Stimulated activated CD4-positive, alpha-beta T cell treated with anti-CD3 and anti-CD28 coated beads, Interleukin-4, amount 100 ng/mL, for 4 hours (primary cell): ENCODE measurements at places on chromosomes 6 and 20.

GRCh38 chr20:43459022-43459942 lies 1.6 kb downstream of the SRSF6 start:
- DNase-seq: no peak

DNA sequence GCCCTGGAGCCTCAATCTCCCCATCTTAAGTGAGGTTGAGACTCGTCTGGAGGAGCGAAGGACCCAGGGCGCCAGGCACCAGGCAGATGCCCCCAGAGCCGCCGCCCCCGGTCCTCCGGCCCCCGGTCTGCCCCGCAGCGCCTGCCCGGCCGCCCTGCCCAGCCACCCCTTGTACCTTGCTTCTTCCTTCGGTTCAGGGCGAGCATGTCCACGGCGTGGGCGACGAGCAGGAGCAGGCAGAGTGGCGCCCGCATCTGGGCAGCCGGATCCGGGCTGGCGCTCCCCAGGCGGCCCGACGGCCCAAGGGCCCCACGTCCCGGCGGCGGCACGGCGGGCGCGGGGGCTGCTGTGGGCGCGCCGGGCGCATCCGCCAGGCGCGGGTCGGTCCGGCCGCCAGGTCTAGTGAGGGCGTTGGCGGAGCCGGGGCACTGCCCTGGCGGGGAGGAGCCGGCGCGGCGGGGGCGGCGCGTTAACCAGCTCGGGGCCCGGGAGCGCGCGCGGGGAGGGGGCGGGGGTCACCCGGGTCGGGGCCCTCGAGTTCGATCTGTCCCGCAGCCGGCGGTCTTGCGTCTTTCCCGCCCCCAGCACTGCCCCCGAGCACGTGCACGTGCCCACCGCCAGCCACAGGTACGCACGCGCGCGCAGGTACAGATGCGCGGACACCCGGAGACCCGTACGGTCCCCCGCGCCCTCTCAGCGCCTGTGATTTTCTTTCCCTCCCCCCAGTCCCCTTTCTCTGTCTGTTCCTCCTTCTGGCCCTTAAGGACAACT lies at the start of gene RSPO4:
Gene RSPO4, minus strand, starts transcription at position 401 of the 771 bp plus-strand sequence. Its CDS starts 147 bp downstream, at position 254.
- DNase-seq: no peak

- no peak for DNase-seq
Measured at GRCh38 chr20:63576311-63576710, 2.3 kb upstream of the HELZ2 start.

DNA sequence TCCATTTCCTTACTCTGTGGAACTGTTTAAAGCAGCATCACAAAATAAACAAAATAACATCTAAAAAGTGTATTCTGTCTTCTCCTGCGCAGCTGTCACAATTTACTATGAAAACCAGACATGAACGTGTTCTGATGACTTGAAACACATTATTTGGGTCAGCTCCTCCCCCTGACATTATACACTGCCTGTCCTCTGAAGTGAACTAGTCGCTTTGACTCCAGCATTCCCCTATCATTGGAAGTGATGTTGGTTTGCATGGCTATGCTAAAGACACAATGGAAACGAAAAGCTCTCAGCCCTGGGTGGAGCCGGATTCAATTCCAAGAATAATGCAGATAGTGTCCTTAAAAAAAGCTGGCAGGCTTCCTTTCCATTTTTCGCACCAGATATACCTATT lies 125.9 kb downstream of the FYN start:
- no peak for DNase-seq

- DNase-seq: no peak
Measured at GRCh38 chr6:30881392-30882203, 2.7 kb upstream of the DDR1 start.

DNA sequence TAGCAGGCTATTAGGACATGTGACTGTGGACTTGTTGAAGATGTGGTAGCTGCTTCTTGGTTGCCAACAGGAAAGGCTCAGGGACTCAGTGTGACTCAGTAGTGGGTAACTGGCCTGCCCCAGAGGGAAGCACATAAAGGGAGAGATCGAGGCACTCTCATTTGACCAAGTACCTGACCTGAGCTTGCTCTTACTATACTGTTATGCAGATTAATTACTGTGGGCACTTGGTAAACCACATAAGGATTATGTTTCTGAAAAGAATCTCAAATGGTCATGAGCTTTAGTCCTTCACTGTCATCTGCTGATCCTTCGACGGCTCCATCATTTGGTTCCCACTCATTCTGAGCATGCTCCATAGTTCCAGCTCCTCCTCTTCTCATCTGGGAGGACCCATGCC lies 48.2 kb upstream of the RPL7L1 start:
- DNase-seq: no peak

DNA sequence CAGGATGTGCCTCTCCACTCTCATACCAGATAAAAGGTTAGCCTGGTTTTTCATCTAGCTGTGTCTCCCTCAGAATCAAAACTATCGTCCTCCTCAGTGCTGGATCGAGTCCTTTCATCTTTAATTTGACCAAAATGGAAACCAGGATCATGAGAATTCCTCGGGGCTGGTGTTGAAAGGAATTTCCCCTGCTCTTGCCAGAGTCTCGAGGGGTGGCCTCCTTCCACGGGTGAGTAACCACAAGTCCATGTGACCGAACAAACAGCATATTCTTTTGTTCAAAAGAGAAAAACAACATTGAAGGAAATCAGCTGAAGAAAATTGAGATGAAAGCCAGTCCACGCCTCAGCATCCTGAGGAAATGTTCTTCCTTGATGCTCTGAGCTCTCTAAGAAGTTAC lies 165.9 kb upstream of the CDYL start:
- no peak for DNase-seq

DNA sequence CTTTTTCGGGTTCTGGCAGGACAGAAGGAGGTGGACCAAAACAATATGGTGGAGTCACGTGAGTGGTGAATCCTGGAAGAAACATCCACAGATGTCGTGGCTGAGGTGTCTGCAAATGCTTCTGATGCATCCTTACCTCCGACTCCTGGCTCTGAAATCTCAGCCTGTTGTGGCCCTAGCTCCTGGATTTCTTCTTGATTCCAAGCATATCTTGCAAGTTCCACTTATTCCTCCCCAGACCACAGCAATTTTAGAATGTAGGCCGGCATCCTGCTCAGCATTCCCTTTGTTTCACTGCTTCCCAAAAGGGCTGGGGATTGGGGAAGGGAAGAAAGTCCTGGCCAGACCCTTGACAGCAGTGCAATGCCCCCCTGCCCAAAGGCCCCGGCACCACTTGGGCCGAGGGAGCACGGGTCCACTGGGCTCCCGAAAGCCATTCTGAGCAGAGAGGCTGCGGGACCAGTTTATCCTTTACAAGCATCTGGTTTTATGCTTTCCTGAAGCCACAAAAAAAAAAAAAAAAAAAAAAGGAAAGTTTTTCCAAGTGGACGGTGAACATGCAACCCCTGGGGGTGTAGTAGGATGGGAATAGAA lies 200.9 kb upstream of the RNF24 start:
- no peak for DNase-seq

DNA sequence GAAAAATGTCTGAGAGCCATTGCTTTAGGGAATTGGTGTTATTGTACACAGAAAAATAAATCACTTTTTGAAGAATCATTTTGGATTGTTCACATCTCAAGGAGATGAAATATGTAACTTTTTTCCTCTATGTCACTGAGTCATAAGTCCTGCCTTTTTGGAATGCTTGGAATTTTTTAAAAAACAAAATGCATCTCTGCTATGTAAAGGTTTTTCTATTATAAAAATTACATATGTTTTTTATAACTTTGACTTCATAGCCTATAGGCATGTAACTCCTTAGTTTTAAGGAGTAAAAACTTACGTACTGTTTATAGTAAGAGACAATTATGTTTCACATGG lies 8.7 kb downstream of the RNF144B start:
- DNase-seq: no peak

- no peak for DNase-seq
Measured at GRCh38 chr6:163635731-163636364, 221.3 kb downstream of the QKI start.

GRCh38 chr20:40785346-40785745 lies 96.3 kb upstream of the MAFB start:
- no peak for DNase-seq

- no peak for DNase-seq
Measured at GRCh38 chr6:152836523-152836922, 85.9 kb downstream of the VIP start.

DNA sequence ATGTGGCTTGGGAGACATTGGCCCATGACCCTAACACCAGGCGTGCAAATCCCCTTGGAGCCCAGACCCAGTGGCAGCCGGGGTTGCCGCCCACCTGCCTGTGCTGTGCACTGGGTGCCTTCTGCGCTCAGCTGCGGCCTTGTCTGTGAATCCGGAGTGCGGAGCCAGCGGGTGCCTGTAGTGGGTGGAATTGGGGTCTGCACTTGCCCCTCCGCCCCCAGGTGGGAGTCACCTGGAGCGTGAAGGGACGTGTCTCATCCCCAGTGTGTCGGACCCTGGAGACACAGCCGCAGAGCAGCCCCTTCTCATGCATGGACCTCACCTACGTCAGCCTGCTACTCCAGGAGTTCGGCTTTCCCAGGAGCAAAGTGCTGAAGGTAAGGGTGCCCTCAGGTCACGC lies 22.9 kb upstream of the PYGB start:
- no peak for DNase-seq

DNA sequence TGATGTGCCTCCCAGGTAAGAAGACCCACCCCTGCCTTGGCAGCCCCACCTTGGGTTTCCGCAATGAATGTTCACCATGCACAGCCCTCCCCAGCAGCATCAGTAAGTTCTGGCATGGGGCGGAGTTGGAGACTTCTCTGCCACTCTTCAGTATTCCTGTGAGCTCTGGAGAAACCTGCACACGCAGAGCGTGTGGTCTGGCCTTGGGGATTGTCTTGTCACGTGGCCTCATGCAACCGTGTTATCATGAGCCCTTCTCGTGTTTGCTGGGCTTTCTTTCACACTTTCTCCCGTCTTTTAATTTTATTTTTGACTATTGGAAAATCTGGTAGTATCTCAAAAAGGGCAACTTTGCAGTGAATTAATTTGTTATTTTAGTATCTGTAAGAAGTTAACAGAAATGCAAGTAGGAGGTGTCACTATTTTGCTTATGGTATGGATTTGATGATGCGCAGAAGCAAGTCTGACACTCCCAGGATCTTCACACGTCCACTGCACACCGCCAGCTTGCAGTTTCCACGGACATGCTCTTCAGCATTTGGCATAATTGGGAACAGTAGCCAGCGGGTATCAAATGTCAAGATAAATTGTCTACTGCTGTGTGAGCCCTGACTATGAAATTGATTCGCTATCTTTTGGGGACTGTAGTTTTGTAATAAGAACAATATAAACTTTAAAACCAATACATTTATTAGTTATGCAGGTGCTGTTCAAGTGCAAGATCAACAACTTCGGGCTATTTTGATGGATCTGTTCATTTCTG lies 463.5 kb downstream of the QKI start:
- no peak for DNase-seq

DNA sequence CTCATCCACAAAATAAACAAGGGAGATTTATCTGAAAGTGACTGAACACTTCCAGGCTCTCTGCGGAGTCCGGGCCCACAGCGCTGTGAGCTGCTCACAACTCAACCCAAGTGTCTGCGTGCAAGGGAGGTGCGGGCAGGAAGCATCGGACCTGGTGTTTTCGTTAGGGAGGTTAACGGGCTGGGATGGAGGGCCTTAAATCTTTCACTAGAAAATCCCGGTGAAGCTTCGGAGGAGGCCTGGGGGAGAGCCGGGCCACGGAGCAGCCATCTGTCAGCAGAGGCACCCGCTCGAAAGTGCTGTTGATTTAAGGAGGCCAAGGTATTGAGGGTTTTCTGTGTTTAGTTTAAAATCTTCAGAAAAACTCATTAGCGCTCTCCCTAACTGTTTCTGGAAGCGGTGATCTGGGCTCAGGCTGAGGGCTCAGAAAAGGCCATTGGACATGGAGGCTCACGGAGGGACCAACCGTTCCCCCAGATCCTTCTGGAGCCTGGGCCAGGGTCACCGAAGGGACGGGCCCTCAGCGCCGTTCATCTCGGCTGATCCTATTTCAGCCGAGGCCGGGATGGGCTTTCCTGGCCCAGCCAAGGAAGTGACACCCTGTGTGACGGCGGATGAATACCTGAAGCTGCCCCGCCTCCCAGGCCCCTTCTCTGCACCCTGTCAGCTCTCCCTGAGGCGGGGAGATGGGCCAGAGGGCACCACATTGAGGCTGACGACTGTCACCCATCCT lies 20.7 kb downstream of the GATA5 start:
- DNase-seq: no peak

DNA sequence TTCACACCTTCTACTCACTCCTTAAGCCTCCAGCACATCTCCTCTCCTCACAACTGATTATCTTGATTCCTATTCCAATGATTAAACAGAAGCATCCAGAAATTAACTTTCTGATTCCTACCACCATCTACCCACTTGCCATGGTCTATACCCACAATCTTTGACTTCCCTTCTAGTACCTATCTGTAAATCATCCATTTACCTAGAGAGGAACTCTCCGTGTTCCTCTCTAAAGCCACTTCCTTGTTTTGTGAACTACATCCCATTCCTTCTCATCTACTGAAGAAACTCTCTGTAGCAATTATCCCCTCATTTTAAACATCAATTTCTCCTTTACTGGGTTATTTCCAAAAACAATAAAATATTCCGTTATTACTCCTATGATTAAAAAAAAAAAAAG lies 167.3 kb downstream of the ARHGAP18 start:
- no peak for DNase-seq

DNA sequence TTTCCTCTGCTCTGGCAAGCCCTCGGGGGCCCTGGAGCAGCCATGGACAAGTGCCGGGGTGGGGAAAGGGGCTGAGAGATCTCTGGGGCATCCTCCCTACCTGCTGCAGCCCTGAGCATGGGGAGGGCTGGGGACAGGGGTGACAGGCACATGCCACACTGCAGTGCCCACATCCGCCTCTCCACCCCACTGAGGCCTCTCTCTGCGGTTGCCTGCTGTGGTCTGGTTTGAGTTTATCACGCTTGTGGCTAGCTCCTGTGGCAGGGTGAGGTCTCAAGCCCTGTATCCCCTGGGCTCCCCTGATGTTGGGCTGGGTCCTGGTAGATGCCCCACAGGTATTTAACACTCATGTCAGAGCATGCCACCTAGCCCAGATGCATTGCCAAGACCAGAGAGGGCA lies 52.9 kb upstream of the MLN start:
- peak; percentile 41 for DNase-seq

DNA sequence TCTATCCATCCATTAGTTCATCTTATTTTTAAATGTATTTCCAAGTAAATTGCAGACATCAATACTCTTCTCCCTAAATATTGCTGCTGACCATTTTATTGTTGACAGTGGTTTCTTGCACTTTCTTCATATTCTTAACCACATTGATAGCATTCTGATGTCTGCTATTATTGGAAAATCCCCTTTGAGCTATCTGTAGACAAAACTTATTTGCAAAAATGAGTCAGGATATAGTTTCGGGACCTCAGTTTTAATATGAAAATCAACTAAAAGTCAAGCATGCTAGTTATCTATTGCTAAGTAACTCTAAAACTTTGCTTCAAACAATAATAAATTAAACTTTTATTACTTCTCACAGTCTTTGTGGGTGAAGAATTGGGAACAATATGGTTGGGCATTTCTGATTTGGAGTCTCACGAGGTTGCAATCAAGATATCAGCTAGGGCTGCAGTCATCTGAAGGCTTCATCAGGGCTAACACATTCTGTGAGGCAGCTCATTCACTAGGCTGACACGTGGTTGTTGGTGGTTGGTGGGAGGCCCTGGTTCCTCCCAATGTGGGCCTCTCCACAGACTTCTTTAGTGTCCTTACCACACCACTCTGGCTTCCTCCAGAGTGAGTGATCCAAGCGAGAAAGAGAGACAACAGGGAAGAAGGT lies 32.7 kb downstream of the CD109 start:
- no peak for DNase-seq
